Pons (tissue), 1 donor: ENCODE measurements at places on chromosomes 1 and 21.

DNA sequence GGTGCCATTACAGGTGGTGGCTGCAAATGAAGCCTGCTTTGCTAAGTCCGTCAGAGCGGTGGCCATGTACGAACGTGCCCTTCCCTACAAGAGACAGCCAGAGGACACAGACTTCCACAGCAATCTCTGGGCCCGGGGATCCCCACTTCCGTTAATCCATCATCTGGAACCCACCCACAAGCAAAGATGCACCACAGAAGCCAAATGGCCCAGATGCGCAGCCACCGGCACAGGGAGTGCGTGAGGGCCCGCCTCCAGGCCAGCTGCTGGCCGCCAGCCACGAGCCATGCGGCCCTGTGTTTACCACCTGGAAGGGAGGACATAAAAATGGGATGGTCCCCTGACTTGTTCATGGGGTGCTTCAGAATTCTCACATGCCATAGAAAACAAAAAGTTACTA is 22.1 kb downstream of the MRAP start:
- DNase-seq, result no peak

- no peak for DNase-seq
These were observed 189.7 kb downstream of the FGGY start for GRCh38 chr1:59486615-59487014.

DNA sequence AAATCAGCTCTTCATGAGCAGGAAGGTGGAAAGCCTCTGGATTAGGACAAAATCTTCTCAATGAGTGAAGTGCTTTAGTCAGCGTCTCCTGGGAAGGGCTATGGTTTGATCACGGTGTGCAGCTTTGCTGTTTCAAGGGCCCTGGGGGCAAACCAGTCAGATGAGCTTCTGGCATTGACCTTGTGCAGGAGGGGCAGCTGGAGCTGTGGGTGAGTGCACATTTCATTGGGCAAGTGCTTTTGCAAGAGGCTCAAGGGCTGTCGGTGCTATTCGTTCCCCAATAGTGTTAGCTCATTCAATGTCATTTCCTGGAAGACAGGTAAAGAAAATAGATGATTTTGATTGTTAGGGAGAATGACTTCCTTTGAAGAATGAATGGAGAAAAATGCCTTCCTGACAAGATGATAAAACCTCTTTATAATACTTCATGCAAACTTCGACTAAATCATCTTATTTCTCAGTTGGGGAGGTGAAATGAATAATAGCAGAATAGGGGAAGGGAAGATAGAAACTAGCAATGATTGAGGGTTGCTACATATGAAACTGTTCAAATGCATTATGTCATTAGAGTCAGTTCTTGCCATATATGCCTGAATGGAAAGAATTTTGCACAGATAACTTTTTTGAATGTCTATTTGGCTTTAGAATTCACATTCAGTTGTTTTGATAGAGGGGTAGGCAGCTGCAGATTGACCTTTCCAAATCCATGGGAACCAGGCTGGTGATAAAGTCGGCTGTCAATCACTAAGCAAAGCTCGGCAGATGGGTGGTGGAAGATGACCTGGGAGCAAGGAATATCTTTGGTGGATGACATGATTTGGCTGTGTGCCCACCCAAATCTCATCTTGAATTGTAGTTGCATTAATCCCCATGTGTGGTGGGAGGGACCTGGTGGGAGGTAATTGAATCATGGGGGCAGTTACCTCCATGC is 12.9 kb upstream of the DISC1 start:
- DNase-seq, result no peak

- peak; percentile 41 for DNase-seq
These were observed 29.3 kb downstream of the SLC66A1 start for GRCh38 chr1:19341201-19342061.

DNA sequence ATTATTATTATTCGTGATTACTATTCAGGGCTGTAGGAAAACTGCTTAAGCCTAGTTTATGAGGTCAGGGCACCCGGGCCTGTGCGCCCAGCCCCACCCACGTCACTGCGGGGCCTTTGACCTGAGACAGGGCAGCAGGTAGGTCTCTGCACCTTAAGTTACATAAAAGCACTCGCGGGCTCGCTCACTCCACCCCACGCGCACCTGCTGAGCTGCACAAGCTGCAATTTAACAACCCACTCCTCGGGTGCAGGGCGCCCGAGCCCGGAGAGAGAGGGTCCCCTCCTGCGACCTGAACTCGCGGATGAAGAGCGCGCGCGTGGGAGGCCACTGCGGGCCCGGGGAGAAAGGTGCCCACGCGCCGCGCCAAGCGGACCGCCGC is 477 bp downstream of the ICMT start:
- no peak for DNase-seq

GRCh38 chr1:210328746-210329503 is at the start of gene HHAT:
Gene HHAT (plus strand): TSS chr1:210328902. CDS start chr1:210348976, 20,074 bp downstream.
- peak; percentile 68 for DNase-seq

DNA sequence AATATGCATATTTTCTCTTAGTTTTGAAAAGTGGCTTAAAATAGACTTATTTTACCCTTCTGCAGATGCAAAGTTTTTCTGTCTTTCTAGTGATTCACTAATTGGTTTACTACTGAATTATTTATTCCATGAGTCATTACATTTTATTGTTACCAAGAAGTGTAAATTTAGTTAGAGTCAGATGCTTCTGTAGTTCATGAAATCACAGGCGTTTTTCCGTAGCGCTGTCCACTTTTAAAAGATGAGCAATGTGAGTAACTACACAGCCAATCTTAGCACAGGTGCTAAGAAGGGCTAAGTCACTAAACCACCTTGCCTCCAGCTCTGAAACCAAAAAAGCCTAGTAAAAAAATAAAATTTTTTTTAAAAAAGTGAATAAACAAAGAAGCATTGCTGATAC is 24.7 kb downstream of the RGS13 start:
- no peak for DNase-seq

DNA sequence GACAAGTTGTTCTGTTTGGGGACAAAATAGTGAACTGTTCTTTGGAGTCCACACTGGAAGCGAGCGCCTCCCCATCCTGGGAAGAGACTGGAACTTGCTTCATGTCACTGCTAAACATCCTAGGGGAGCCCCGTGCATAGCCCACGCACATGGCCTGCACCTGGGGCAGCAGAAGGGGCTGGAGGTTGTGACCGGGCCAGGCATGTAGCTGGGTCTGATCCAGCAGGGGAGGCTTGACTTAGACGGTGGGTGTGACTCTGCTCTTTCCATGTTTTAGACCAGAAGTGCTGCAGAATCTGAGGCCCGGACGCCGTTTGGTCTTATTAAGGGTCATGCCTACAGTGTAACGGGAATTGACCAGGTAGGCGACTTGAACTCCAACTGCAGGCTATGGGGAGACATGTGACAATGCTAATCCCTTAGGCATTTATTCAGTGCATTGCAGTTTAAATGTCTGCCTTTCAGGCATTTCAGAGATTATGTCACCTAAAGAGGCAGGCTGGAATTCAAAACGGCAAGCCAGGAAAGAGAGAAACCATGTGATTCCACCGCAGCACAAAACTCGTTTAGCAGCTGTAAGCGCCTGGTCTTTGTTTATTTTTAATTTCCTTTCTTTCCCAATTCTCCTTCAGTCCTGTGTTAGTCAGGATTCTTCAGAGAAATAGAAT is 21.8 kb downstream of the CAPN9 start:
- no peak for DNase-seq

- DNase-seq, result no peak
These were observed 543 bp downstream of the KRTAP12-4 start for GRCh38 chr21:44653656-44654575.

DNA sequence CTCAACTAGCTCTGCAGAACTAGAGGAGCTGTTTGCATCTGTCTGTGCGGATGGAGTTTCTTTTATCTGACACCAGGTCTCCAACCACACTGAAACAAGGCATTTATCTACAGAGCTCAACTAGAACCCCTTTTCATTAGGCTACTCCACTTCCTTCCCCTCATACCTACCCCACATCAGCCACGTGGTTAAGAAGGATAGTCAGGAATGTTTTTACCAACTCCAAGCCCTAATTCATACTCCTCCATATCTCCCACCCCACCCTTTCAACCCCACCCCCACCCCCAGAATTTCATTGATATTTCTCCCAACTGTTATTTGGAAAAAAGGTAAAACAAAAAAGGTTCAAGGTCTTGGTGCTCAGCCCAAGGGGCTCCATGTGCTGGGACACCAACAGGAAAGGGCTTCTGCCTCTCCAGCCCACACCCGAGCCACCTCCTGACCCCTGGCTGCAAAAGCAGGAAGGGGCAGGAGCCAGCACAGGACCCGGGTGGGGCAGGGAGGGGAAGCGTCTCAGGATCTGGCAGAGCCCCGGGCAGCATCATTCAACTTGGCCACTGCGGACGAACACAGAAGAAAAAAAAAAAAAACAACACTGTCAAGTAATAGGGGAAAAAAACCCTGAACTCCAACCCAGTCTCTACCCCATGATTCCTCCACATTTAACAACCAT is 7.0 kb downstream of the ENSA start:
- no peak for DNase-seq

- peak; percentile 25 for DNase-seq
These were observed 30.9 kb downstream of the PRDM2 start for GRCh38 chr1:13730751-13731482.

GRCh38 chr1:112954945-112955772 is 837 bp downstream of the SLC16A1 start:
- DNase-seq, result no peak

GRCh38 chr1:208242941-208243526 is 1.1 kb downstream of the PLXNA2 start:
- no peak for DNase-seq

GRCh38 chr21:25402134-25402961 is 204.9 kb downstream of the MRPL39 start:
- DNase-seq, result no peak

DNA sequence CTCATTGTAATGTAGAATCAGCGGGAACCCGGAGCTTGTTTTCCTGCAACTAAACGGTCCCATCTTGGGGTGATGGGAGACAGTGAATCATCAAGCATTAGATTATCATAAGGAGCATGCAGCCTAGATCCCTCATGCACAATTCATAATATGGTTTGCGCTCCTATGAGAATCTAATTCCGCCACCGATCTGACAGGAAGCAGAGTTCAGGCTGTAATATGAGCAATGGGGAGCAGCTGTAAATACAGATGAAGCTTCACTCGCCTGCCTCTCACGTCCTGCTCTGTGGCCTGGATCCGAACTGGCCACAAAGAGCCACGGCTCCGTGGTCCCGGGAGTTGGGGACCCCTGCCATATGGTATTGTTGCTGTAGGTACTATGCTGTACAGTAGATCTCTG is 1.6 kb downstream of the IFI44 start:
- peak; percentile 42 for DNase-seq

DNA sequence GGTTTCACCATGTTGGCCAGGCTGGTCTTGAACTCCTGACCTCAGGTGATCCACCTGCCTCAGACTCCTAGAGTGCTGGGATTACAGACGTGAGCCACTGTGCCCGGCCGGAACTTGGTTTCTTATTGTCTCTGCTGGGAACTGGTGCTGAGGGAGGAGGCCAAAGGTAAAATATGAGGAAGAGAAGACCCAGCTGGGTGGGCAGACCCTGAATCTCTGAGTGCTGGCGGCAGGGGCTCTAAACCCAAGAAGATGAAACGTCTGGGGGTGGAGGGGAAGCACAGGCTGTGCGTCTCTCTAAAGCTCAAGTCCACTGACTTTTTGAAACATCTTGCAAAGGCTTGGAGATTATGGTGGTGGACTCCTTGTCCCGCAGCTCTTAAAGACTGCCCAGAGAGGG is 82.0 kb upstream of the TLR5 start:
- no peak for DNase-seq

DNA sequence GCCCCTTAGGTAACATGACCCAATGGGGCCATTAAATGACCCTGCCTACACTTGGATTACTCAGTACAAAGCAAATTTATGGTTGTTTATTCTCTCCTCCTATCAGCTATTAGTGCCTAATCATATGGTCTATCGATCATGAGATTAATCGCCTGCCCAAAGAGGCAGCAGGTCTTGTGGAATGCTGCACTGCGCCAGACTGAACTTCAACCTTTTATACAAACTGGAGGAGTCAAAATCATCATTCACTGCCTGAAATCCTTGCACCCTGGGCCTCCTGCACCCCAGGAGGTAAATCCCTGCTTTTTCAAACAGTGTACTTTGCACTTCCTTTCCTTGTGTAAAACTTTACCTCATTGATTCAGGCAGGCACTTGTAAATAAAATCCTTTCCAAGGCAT is 69.7 kb downstream of the NFIA start:
- DNase-seq, result no peak

- no peak for DNase-seq
These were observed 60.0 kb downstream of the BACE2 start for GRCh38 chr21:41228006-41228370.

- DNase-seq, result no peak
These were observed 28.0 kb downstream of the NUAK2 start for GRCh38 chr1:205293350-205294074.

DNA sequence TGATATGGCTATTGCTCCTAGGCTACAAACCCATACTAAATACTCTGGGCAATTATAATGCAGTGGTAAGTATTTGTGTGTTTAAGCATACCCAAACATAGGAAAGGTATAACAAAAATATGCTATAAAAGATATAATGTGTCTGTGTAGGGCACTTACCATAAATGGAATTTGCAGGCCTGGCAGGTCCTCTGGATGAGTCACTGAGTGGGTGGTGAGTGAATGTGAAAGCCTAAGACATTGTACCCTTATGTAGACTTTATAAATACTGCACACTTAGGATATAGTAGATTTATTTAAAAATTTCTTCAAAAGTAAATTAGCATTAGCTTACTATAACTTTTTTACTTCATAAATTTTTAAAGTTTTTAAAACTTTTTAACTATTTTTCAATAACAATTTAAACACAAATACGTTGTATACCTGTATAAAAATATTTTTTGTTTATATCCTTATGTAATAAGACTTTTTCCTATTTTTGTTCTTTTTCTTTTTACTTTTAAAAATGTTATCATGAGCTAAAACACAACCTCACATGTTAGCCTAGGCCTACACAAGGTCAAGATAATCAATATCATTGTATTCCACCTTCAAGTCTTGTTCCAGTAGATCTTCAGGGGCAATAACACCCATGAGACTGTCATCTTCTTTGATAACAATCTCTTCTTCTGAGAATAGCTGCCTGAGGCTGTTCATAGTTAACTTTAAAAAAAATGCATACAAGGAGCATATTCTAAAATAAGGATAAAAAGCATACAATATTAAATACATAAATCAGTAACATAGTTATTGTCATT is 306.3 kb upstream of the RGS18 start:
- DNase-seq, result no peak

DNA sequence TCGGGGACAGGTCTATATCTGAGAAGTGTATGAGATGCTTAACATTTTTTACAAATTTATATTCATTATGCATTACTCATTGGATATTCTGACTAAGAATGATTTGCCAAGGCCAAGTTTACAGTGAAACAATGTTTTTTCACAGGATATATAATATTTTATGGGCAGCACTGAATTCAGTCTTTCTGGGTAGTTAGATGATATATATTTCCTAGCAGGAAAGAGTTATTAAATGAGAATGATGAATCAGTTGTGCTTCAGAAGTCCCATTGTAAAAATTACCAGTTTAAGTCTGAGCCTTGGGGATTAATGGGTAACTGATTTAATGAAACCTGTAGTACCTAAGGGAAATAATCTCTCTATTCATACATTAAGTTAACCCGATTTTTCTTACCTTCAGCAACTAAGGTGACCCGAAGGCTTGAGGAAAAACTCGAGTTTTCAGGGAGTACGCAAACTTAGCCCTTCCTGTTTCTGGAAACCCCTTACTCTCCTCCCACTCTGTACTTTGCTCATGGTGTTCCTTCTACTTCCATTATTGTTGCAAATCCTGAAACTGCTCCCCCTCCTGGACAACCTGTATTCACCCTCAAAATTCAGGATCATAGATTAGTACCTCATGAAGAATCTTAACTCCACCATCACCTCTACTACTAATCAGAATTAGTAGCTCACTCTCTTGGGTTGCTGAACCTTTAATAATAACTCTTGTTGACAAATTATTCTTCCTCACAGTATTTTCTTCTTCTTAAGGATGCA is 135.1 kb downstream of the AK5 start:
- DNase-seq, result no peak
